HTR-8/SVneo (cell line): ENCODE measurements at places on chromosomes 3 and 15.
A peak's percentile ranks its signal among the peaks of the same experiment; 100 is the strongest.

DNA sequence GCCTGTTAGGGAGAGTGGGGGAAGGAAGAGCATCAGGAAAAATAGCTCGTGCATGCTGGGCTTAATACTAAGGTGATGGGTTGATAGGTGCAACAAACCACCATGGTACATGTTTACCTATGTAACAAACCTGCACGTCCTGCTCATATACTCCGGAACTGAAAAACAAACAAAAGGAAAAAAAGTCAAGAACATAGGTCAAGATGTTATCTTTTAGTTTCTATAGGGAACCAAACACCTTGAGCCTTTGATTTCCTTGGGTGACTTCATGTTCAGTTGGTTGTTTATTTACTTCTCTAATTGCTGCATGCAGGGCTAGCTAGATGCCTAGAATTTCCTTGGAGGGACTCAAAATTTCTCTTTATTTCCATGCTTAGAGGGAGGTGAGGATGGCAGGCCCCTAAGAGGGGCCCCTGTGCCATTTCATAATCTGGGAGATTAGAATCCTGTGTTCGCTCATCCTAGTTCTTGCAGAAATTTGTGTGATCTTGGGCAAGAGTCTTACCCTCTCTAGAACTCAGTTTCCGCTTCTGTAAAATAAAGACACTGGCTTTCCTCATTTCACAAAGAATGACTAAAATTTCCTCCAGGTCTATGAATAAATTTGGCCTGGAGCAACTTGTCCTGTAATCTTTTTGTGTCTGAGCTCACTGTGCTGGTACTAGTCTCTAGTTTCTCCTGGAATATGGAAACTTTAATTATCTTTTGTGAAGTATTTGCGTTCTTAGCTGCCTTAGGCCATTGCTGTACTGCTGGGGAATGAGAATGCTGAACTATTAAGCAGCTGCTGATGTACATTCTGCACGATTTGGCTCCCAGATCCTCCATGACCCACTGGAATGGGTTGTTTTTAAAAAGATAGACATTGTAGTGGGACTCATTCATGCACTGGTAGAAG lies 457.5 kb downstream of the EDEM1 start:
- no peak for DNase-seq

- no peak for DNase-seq
Observed at GRCh38 chr15:77697893-77698292, 65.2 kb upstream of the LINGO1 start.

DNA sequence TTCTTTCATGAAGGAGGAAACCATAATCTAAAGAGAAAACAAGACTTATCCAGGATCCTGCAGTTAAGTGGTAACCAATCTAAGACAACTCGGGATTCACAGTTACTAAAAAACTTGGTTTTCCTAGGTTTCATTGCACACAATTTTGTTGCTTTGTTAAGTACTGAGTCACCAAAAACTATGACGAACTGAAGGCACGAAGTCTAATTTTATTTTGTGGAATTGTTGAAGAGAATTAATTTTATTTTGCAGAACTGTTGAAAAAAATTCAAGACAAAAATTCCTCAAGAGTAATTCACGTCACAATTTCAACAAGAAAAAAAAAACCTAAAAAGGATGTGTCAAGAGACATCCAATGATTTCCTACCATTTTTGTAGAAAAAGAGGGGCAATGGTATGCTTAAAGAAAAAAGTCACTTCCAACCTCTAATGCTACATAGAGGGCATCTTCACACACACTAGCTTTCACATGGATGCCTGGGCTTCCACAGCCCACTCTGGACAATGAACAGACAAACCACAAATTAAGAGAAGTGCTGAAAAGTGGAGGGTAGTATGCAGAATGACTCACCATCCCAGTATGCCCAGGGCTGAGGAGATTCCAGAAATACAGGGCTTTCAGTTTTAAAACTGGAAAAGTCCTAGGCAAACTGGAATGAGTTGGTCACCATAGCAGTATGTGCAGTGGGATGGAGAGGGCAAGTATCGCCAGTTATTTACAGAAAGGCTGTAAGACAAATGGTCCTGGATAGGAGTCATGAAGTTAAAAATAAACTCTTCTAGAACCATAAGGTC lies 29.2 kb downstream of the PLOD2 start:
- DNase-seq: peak; percentile 28

DNA sequence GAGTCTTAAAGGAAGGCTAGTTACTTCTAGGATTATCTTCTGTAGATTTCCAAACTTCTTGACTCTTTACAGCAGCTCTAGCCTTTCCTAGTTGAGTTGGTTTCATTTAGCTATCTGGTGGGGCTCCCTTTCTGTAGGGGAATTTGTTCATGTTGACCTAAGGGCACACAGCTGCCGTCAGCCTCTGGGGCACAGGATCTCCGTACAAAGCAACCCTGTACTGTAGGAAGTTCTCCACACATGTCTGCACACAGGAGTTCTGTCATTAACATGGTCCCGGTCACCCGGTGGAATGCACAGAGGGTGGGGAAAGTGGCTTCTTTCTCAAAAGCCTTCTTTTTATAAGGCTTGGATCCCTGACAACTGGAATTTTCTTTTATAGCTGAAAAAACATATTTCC lies 88.7 kb upstream of the TNIK start:
- no peak for DNase-seq

GRCh38 chr15:47736143-47736786 lies 19.0 kb downstream of the SEMA6D start:
- no peak for DNase-seq

- no peak for DNase-seq
Observed at GRCh38 chr15:66498501-66499386, 1.2 kb upstream of the SNAPC5 start.

- DNase-seq: peak; percentile 10
Observed at GRCh38 chr15:79970624-79971434, at the start of gene BCL2A1. BCL2A1 (minus strand) TSS chr15:79971196; CDS start chr15:79971119, 77 bp downstream.

GRCh38 chr3:38019658-38020341 lies 9.6 kb downstream of the PLCD1 start:
- DNase-seq: no peak

GRCh38 chr3:128232376-128233178 lies 79.3 kb downstream of the EEFSEC start:
- no peak for DNase-seq

GRCh38 chr3:23325466-23326065 lies 122.4 kb downstream of the UBE2E2 start:
- DNase-seq: no peak

GRCh38 chr15:70508561-70509281 lies 254.6 kb downstream of the UACA start:
- DNase-seq: peak; percentile 96

DNA sequence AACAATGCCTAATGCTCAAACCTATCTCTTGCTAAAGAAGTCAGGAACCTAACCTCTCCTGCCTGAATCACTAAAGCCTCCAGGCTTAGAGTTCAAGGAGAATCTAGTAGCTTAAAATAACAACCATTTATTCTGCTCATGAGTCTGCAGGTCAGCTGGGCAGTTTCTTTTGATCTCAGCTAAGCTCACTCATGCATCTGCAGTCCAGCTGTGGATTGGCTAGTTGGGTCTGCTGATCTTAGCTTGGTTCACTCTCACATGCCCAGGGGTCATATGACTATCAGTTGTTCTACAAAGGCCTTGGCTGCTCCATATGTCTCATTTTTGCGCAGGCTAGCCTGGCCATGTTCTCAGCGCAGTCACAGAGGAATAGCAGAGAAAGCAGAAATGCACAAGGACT lies 109.2 kb upstream of the STT3B start:
- DNase-seq: no peak

DNA sequence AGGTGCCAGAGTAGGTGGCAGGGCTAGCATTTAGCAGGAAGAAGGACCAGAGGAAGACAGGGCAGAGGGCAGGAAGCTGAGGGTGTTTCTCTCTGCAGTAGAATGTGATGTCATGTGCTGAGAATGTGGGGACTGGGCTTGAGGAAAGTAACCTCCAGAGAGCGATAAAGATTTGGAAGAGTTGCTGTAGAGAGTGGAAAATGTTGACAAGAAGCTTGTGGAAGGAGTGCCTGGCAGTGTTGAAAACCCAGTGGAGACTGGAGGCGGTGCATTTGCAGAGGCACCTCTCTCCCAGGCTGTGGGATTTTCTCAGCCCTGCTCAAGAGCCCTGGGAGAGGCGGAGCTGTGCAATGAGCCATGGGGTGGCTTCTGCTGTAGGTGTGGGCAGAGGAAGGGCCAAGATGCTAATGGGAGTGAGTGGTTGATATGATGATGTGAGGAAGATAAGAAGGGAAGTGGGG lies 54.8 kb downstream of the MESD start:
- DNase-seq: peak; percentile 42

GRCh38 chr3:191329654-191330529 lies at the start of gene UTS2B:
UTS2B (minus strand) TSS chr3:191330526; CDS start chr3:191282189, 48,337 bp downstream.
- DNase-seq: peak; percentile 12

GRCh38 chr3:62567097-62568021 lies 194.0 kb upstream of the FEZF2 start:
- DNase-seq: peak; percentile 45

DNA sequence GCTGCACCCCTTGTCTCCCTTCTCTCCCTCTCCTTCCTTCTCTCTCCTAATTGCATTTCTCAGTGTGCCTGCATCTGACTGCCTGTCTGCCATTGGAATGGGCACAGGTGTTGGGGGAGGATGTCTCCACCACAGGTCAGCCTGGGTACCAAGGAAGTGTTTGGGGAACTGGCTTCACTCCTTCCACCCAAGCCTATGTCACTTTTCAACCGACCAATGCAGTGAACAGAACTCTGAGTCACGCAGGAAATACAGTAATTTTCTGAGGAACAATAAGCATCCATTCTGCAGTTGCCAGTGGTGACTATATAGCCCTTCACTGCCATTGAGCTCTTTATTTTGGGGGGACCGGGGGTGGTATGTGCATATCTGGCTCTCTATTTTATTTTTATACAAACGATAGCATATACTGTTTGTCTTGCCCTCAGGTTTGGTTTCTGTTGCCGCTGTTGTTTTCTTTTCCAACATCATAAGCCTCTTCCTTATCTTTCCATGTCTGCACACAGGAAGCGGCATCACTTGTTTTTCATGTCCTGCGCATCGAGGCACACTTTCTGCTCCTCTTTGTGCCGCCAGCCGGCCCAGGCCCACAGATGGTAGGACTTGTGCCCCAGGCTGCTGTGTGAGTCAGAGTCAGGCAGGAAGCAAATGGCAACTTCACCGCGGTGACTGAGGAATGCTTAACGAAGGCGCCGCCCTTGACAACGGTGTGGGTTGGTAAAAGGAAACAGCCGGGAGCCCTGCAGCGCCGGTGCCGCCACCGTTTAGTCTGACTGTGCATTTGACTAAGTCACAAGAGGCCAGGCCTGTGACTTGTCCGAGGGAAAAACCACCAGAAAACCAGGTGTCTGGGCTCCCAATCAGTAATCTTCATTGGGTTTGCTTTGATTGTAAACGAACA lies 21.1 kb upstream of the CDCP1 start:
- peak; percentile 92 for DNase-seq

- DNase-seq: no peak
Observed at GRCh38 chr15:36659917-36660316, 80.5 kb downstream of the CDIN1 start.

DNA sequence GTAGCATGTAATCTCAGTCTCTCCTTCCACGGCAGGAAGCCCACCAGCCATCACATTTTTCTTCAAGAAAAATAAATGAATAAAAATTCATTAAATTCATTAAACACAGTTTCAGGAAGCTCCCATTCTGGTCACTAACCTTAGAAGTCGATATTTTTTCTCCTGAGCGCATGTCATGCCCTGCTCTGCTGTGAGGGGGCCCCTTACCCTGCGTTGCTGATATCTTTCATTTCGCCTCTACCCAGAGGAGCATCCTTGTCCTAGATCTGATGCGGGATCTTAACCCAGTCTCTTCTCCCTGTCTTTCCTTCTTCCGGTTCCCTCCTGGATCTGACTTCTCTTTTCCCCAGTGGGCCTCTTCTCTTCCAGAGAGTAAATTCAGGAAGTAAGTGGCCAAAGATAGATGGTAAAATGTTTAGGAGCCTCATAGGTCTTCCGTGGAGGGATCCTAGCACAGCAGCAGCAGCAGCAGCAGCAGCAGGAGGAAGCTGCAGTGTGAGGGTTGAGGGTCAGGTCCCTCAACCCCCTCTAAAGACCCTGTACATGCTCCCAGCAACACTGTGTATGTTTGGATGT lies 1.4 kb upstream of the ILDR1 start:
- DNase-seq: no peak
